H4 (cell line): ENCODE measurements at places on chromosomes 1 and 21. TPM values are rescaled to one million over a fixed set of nuclear protein-coding genes. Genes with fewer than 3 reads are reported as not detected.

- no peak for DNase-seq
These were observed 768 bp downstream of the EDARADD start for GRCh38 chr1:236394879-236395229.

- DNase-seq = peak; percentile 3
These were observed 39.1 kb upstream of the TTLL7 start for GRCh38 chr1:84037758-84038611.

GRCh38 chr21:45109831-45110492, 35.6 kb downstream of the ADARB1 start:
- DNase-seq = no peak

GRCh38 chr1:93775224-93775623, 93.6 kb upstream of the BCAR3 start:
- DNase-seq = peak; percentile 40

DNA sequence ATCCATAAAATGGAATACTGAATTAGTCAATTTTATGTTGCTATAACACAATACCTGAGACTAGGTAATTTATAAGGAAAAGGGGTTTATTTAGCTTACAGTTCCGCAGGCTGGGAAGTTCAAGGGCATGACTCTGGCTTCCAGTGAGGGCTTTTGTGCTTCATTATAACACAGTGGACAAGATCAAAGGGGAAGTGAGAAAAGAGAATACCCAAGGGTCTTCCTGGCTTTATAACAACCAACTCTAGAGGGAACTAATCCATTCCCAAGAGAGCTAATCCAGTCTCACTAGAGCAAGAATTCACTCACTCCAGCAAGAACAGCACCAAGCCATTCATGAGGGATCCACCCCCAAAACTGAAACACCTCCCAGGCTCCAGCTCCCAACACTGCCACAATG, 3.1 kb downstream of the KIFAP3 start:
- DNase-seq = no peak

- DNase-seq = no peak
These were observed 273.8 kb downstream of the KCNJ6 start for GRCh38 chr21:37642493-37642892.

DNA sequence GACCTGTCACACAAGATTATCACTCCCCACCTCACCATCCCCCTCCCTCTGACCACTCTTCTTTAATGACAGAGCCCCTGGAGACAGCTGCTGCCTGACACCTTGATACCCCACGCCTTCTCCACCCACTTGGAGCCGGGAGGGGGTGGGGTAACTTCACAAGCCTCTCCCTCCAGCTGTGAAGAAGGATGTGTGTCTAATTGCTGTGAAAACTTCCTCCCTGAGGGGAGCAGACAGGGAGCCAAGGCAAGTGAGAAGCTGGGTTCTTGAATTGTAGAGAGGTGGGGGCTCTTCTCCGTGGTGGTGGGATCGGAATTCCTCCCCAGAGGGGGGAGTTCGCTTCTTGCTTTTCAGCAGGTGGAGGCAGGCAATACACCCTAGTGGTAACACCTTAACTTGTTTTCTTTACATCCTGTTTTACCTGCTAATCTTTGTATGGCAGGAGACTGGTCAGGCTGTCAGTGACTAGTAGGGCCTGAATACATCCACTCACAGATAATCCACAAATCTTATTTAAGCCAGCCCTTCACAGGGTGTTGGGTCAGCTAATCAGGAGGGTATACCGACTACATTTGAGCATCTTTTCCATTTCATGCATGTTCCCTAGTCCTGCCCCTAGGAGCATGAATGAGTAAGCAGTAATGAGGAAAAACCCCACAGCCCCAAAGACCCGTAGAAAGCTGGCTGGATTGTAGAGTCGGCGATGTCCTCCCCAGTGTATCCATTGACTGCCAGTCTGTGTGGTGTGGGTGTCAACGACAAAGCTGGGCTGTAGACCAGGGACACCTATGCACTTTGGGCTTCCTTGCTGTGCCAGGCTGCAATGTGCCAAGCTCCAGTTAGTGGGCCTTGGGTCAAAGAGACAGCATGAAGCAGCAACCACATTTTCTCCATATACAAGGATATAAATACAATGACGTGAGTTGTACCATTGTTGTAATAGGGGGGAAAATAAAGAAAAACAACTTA, 57.3 kb downstream of the NFASC start:
- DNase-seq = no peak

DNA sequence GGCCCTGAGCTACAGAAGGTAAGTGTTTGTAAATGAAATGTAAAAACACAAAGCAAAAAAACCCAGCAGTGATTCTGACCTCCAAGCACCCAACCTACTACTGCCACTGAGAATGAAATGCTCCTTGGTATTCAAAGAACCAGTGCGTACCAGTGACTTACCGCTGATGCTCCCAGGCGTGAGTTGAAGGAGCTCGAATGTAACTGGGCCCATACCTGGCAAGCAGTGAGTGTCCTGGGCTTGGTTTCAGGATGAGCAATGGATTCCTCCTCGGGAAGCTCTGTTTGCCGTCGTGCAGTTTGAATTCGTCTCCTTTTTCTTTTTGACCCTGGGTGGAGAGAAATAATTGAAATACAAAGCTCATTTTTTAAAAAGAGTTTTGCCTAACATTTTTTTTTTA, 121.9 kb downstream of the ATG4C start:
- DNase-seq = no peak

DNA sequence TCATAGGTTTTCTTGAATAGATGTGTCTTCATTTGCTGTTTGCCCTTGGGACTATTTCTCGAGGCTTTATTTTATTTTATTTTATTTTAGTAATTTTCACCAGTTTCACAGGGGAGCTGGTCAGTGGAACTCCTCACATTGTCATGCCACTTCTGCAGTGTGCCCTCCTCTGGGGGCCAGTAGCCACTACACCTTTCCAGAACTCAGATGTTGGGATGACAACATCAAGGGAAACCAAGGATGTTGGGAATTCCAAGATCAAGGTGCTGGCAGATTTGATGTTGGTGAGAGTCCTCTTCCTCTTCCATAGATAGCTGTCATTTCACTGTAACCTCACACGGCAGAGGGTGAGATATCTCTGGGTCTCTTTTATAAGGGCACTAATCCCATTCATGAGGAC, 35.5 kb downstream of the SLC26A9 start:
- no peak for DNase-seq

Gene HSD3B2
- not detected in 2 replicates for total RNA-seq

Gene CYYR1
- not detected in 2 replicates for total RNA-seq

Gene MIXL1
- total RNA-seq = not detected in 2 replicates

Gene GPR37L1
- total RNA-seq = 0.02 TPM in 1 of 2 replicates, not detected in the other

Gene DYNLT4
- total RNA-seq = 0.12 TPM in 1 of 2 replicates, not detected in the other
